ENCODE measurements at places on chromosomes 3 and 15.

DNA sequence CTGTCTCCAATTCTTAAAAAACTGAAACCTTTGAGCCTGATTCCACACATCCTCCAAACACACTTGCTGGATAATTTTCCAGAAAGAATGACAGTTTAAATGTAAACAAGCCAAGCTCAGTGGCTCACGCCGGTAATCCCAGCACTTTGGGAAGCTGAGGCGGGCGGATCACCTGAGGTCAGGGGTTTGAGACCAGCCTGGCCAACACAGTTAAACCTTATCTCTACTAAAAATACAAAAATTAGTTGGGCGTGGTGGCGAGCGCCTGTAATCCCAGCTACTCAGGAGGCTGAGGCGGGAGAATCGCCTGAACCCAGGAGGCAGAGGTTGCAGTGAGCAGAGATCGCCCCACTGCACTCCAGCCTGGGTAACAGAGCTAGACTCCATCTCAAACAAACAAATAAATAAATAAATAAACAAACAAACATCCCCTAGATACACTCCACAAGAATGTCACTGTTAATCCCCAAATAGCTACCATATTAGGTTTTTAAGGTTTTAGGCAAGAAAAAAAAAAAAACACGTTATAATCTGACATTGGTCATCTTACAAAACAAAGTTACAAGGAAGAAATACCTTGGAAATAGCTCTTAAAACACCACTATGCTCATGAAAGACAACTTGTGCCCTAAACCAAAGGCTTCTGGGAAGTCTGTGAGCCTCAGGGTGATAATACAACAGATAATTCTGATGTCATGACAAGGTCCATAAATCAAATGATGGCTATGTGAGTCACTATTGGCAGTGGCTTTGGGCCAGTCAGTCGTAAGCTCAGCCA lies 13.2 kb downstream of the TNIK start:
- DNase-seq: no peak

DNA sequence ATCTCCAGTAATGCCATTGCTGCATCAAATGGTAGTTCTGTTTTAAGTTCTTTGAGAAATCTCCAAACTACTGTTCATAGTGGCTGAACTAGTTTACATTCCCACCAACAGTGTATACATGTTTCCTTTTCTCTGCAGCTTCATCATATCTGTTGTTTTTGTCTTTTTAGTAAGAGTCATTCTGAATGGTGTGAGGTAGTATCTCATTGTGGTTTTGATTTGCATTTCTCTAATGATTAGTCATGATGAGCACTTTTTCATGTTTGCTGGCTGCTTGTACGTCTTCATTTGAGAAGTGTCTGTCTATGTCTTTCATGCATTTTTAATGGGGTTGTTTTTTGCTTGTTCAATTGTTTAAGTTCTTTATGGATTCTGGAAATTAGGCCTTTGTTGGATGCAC lies 10.2 kb upstream of the GCSAM start:
- DNase-seq: no peak

DNA sequence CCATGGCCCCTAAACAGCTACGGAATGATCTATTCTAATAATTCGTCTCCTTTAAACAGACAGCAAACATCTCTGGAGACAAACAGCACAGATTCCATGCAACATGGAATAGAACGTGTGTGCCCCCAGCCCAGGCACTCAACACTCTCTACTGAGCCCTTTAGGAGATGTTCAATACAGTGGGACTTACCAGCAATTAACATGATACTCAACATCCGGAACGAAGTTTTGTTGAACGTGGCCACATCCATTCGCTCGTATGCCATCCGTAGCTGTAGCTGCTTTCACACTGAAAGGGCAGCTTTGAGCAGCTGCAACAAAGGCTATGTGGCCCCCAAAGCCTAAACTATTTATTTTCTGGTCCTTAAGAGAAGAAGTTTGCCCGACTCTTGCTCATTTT lies 3.5 kb downstream of the ADAMTS17 start:
- DNase-seq: no peak

- no peak for DNase-seq
Observed at GRCh38 chr15:63928185-63928842, 94.6 kb upstream of the HERC1 start.

- DNase-seq: peak; percentile 16
Observed at GRCh38 chr3:5304789-5305683, 117.5 kb downstream of the EDEM1 start.
